ENCODE measurements at places on chromosomes 7 and 10. TPM values are rescaled to one million over a fixed set of nuclear protein-coding genes. Genes with fewer than 3 reads are reported as not detected.

The PRSS37 gene
- not detected for total RNA-seq

The GNGT1 gene
- not detected for total RNA-seq

DNA sequence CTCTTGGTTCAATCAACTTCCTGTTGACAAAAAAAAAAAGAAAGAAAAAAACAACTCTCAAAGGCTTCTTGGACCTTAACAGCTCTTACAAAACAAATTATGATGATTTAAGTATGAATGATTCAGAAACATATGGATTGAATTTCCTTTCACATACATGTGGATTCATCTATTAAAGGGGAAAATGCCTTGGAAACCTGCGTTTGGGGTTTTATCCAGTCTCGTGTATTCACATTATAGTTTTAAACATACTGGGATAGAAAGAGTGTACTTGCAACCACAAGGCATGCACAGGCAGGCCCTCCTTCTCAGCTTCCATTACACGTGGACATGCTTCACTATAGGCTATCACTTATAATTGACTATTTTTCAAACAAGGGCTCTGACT lies 286.7 kb downstream of the INHBA start:
- no peak overlapping the region for H3K27ac ChIP-seq
- DNase-seq: no peak
- no peaks in the 10 kb centered on the region for H3K36me3 ChIP-seq
- no peak overlapping the region for H3K4me3 ChIP-seq

GRCh38 chr10:61752111-61753011 lies 89.6 kb downstream of the CABCOCO1 start:
- H3K4me1 ChIP-seq: no peaks in the 10 kb centered on the region
- H3K36me3 ChIP-seq: no peaks in the 10 kb centered on the region
- H3K27ac ChIP-seq: peak overlapping the region; percentile 3
- H3K4me3 ChIP-seq: no peak overlapping the region
- no peak for DNase-seq
